ENCODE measurements at places on chromosomes 2 and 18.

DNA sequence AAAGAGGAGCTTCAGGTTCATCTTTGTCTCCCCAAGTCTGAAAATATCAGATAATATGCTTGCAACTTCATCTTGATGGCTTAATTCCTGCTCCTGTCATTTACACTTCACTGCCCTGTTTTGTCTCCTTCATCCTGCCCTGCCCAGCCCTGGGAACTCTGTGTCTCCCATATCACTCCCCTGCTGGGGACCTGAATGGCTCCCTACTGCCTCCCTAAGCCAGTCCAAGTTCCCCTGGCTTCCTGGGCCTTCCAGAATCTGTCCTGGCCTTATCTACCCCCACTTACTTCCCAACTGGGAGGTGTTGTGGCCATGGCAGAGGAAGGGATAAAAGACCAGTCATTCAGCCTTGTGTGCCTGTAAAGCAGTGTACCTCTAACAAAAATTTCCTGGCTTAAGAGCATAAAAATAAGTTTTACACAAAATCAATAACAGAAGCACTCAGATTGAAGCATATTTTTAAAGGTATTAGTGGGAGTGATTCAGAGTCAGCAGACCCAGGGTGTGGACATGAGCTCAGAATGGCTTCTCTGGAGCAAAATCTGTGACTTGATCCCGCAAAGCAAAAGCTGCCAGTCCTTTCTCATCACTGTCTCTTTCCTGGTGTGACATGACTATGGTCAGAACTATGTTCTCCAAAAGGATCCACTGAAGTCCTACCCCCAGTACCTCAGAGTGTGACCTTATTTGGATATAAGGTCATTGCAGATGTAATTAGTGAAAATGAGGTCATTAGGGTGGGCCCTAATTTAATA lies 59.1 kb downstream of the INO80C start:
- no peak for DNase-seq

- DNase-seq: no peak
These were observed 168.6 kb downstream of the KCNE4 start for GRCh38 chr2:223220658-223220925.

DNA sequence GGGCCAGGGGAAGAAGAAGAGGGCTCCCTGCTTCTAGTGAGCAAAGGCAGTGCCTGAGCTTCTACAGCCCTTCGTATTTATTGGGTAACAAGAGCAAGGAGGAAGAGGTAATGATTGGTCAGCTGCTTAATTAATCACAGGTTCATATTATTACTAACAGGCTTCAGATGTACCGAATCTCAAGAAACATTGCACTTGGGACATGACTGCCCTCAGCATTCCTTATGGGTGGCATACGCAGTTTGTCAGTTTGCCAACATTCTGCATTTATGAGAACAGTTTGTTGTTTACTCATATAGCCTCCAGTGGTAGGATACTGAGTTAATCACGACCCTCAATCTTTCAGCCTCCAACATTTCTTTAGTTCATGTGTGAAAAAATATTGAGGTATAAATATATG lies 84.5 kb downstream of the HIBCH start:
- no peak for DNase-seq

GRCh38 chr2:208807756-208808155 lies 401.2 kb downstream of the PTH2R start:
- DNase-seq: no peak

- DNase-seq: no peak
These were observed 276 bp downstream of the NFE2L2 start for GRCh38 chr2:177264209-177264692.

DNA sequence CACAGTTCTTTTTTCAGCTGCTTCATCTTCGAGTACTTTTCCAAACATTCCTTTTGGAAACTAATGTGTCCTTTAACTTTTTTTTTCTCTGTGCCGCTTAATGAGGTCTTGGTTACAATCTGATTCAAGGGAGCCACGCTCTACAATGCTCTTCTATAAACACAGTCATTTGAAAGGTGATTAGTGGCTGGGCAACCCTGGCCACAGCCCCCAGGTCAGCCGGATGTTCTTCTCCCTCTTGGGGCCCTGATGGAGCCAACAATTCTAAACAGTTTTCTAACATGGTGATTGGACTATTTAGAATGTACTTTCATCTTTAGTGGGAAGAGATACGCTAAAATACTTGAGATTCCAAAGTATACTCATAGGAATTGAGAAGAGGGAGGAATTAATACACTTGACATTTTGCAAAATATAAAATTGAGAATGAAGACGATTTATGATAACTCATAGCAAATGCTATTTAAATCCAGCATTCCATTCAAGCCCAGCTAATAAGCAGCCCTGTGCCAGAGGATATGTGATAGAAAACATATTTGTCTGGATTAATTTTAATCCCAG lies 83.7 kb upstream of the MBOAT2 start:
- DNase-seq: no peak

DNA sequence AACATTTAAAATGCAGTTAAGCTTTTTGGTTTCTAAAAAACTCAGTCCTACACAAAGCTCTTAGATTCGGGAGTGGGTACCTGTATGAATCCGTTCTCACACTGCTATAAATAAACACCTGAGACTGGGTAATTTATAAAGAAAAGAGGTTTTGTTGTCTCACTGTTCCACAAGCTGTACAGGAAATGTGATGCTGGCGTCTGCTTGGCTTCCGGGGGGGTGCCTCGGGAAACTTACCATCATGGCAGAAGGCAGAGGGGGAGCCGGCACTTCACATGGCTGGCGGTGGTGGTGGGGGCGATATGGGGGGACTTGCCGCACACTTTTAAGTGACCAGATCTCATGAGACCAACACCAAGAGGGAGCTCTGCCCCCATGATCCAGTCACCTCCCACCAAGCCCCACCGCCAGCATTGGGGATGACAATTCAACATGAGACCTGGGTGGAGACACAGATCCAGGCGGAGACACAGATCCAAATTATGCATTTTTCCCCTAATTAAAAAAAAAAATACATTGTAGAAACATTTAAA lies 222.5 kb downstream of the GBX2 start:
- no peak for DNase-seq

GRCh38 chr2:213284105-213285090 lies at the start of gene SPAG16:
Gene SPAG16, plus strand, starts transcription at chr2:213284464.
- DNase-seq: peak; percentile 95

DNA sequence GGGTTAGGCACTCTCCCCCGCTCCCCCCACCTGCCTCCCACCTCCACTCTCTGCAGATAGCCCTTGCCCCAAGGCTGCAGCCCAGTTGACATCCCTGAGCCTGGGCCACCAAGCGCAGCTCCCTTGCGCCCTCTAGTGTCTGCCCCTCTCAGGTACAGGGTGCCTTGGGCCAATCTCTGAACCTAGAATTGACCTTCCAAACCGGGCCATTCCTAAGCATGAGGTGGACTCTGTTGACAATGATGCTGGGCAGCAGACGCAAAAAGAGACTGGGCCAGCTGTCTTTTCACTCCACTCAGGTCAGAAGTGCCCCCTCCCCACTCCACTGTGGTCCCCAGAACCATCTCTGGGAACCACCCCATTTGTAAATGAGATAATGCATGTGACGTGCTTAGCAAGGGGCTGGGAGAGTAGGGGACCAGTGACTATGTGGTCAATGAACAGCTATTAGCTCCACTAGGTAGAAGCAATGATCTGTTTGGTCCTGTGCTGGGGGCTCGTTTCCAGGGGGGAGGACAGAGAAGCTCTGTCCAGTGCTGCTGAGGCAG lies 43.3 kb upstream of the PLB1 start:
- peak; percentile 61 for DNase-seq

DNA sequence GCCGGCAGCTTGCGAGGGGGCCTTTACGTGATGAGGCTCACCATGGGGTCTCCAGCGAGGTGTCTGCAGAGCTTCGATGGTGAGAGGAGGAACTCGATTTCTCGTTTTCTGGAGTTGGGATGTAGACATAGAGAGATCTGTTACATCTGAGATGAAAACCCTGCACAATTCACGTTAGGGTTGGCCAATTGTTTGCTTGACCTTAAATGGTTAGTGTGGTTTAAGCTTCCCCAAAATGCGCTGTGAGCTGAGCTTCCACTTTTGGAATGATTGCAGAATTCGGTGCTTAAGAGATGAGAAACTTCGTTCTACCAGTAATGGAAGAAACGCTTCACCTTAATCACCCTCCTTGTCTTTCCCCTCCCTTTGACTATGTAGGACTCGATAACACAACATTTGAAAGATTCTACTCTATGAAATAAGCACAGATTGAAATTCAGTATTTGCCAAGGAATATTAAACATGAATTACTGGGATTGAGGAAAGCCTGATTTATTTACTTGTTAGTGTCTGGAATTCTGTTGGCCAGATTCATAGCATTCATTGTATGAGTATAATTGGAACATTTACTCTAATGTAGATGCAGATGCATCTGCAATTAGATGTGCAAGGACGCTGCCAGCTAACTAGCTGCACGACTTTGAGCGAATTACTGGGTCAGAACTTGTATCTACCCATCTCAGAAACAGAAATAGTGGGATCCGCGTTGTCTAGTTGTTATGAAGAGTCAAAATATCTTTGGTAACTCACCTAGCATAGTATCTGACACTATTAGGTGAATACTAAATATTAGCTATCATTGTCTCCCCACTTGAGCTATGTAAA lies 1.6 kb upstream of the KLF7 start:
- no peak for DNase-seq

GRCh38 chr2:133314795-133315194 lies 253.5 kb downstream of the NCKAP5 start:
- DNase-seq: no peak

- no peak for DNase-seq
These were observed 31.7 kb downstream of the PCARE start for GRCh38 chr2:29042561-29043075.

DNA sequence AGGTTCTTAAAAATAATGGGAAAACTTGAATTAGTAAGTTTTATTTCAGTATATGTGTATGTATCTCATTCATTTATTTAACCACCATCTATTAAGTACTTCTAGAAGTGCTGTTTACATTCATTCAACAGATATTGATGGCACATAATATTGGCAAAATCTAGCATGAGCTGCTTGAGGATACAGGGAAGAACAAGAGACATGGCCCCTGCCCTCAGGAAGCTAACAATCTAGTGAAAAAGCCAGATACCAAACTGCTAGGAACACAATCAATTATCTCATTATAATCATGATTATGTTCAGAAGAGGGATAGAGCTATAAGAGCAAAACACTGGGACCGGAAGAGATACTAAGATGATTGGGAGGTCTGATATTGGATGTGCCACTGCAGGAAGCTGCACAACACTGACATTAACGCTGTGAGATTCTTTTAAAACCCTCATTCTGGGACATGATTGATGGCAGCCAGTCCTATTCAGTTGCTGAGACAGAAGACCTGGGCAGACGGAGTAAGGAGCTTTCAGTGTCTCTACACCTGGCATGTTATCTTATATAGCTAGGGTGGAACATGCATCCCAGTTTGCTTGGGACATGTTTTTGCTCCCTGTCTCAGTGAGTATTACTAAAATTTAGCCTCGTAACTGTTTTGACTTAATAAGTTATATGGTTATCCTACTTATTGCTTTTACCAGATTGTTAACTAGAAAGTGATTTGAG lies 314.1 kb downstream of the STK39 start:
- no peak for DNase-seq

- no peak for DNase-seq
These were observed 55.4 kb downstream of the MYOM1 start for GRCh38 chr18:3164381-3164780.

DNA sequence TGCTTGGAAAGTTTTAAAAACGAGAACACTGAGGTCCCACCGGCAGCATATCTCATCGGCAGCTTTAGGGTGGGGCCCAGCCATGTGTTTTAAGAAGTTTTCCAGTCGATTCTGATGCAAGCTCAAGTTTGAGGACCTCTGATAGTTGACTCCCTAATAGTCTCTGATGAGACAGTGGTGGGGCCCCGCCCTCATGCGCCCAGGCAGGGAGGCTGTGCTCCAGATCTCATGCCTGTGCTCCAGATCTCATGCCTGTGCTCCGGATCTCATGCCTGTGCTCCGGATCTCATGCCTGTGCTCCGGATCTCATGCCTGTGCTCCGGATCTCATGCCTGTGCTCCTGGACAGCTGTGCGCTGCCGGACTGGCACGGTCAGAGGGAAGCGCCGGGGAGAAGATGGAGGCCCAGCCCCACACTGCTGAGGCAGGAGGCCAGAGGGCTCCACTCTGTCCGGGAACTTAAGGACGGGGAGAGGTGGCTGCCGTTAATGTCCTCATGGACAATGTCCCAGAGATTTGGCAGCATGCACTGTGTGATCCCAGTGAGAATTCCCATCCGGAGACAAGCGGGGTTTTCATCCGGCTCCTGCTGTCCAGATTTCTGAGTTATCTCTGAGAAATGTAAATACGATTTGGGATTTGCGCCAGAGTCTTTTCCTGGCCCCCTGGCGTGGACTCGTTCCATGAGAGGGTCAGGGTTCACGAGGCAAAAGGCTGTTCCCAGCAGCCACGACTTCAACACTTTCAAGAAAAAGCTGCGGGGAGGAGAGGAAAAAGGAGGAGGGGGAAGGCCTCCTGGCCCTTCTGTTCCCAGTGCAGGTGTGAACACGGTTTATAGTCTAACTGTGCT lies 9.4 kb upstream of the COLEC11 start:
- no peak for DNase-seq

DNA sequence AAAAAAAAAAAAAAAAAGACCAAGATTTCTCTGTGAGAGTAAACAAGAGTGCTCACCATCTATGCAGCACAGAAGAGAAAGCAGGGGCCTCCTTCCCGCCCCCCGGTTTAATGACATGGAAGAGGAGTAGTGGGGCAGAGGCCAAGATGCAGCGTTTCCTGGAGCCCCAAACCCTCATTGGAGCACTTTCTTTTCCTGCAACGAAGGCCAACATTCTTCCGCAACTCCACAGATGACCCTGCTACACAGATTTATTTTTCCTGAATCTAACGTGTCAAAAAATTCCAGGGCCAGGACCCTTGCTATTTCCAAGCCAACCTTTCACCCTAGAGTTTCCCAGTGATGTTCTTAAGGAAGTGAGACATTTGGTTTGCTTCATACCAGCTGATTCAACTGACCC lies 189.6 kb downstream of the MIB1 start:
- no peak for DNase-seq

DNA sequence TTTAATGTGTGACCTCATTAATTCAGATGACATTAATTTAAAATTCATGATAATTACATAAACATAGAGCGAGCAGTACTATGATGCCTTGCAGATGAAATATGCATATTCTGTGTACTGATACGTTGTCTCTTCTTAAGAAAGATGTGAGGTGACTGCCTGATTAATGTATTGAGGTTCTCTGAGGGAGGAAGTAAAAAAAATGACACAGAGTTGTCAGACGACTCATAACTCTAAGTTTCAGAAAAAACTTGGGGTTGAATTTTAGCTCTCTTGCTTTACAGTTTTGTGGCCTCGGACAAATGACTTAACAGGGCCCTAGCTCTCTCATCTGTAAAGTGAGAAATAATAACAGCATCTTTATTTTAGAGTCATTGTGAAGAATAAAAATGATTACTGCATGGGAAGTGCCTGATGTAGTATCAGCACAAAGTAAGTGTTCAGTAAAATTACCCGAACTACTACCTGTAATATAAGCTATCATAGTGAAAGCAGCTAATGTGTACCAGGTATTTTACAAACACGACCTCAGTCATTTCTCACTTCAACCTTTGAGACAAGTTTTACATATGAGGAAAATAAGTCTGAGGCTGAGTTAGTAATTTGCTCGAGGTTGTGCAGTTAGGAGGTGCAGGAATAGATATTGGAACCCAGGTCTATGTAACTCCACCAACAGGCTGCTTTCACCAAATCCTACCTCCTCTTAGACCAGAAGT lies 65.3 kb downstream of the ALK start:
- no peak for DNase-seq
